ENCODE measurements at places on chromosomes 2 and 18.

DNA sequence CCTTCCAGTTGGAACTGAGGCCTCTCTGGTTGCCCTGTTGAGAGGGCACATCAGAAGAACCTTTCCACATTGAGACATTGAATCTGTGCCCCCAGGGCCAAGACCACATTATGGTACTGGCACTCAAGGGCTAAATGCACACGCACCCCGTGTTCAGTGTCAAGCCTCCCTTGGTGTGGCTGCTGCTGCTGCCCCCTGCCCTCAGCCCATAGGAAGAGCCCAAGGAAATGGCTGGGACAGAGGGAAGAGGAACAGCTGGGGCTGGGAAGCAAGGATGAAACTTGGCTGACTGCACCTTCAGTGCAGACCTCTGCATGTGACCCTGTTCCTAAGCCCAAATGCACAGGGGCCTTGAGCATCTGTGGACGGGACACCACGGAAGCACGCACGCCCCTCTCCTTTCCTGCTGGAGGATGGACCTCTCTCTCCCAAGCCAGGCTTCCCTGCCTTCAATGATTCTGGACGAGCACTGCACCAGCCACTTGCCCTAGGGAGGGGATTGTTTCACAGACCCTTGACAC lies 40.2 kb downstream of the NIFK start:
- DNase-seq: no peak

DNA sequence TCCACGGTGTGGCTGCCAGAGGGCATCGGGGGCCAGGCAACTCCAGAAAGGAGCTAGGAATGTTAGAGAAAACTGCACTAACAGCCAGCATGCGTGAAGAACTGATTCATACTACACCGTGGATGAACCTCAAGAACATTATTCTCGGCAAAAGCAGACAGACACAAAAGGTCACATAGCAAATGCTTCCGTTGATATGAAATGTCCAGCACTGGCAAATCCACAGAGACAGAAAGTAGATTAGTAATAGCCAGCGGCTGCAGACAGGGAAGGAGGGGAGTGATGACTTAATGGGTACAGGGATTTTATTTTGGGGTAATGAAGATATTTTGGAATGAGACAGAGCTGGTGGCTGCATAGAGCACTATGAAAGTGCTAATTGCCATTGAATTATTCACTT lies 37.4 kb downstream of the SCTR start:
- no peak for DNase-seq

GRCh38 chr2:238924032-238924431 lies 76.1 kb downstream of the TWIST2 start:
- no peak for DNase-seq

- DNase-seq: no peak
Observed at GRCh38 chr18:49967636-49968313, 154.4 kb upstream of the ACAA2 start.

DNA sequence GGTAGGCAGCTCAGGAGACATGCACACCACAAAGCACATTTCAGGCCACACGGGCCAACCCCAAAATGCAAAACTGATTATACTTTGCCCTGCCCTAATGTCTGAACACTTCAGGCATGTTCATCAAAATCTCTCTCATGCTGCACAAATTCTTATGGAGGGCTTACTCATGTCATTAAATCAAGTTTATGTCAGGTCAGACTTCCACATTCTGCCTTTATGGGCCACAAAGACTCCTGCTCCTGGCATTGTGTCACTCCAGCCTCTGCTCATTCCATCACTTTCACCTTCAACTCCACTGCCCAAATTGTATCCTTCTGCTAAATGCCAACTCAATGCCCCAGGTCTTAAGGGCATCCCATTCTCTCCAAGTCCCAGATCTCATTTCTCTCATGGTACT lies 9.2 kb downstream of the UXS1 start:
- no peak for DNase-seq

- DNase-seq: no peak
Observed at GRCh38 chr2:14340703-14341102, 291.8 kb upstream of the LRATD1 start.

DNA sequence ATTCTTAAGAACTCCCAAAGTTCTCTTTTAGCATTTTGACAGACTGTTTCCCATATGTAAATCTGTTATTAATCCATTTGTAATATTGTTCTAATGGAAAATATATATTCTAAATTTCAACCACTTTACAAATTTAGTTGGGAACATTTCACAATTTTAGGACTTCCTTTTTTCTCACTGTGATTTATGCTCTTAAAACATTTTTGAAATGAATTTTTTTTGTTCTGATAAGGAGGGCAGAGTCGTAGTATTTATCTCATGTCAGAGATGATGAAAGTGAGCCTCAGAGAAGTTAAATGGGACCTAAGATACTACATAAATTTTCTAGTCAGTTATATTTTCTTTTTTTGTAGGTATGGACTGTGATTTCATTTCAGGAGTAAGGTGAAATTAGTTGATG lies 26.6 kb downstream of the RASGRP3 start:
- no peak for DNase-seq

DNA sequence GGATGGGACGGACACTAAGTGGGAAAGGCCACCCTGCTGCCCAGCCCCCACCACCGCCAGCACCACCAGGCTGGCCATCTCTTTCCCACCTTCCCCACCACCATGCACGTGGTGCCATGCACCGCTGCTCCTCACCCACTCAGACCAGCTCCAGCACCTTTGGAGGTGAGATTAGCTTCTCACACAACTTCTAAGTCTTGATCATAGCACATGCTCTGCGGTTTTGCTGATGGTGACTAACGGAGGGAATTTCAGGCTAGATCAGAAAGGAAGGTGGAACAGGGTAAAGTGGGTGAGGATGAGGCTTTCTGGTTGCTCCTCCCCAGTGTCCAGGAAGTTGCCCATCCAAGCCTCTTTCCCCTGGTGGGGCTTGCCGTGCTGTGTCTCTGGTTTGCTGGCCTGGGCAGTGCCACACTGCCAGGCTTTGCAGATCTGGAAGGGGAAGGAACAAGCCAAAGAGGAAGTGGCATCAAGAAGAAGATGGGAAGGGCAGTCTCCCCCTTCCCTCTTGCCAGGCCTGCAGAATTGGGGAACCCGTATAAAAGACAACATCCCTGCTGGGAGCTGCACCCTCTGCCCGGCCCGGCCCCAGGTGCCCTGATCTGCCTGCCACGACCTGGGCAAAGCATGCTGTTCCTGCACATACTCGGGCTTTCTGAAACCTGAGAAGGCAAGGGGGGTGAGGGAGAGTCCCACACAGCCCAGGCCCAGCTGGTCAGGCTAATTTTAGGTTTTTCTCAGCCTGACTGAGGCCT lies 44.3 kb upstream of the CAB39 start:
- no peak for DNase-seq

- no peak for DNase-seq
Observed at GRCh38 chr2:235447210-235447609, 46.6 kb upstream of the AGAP1 start.

GRCh38 chr18:48566589-48566988 lies 27.8 kb downstream of the CTIF start:
- DNase-seq: no peak

- DNase-seq: peak; percentile 97
Observed at GRCh38 chr2:33134086-33134771, 187.5 kb downstream of the LTBP1 start.

GRCh38 chr2:140639628-140640027 lies 1491.2 kb downstream of the LRP1B start:
- DNase-seq: no peak

DNA sequence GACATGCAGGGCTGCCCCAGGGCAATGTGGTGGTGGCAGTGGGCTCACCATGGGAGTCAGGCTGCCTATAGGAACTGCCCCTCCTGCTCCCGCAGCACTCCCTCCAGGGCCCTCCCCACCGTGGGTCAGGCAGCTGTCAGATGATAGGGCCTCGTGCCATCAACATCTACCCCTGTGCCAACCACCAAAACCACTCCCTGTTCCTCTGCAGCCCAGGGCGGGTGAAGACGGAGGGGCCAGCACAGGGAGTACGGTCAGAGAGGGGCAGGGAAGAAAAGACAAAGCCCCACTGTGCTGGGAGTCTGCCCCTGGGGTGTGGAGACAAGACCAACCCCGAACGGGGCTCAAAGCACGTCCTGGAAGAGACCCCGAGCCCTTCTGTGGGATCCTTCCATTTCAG lies 97.4 kb downstream of the TNS1 start:
- no peak for DNase-seq

DNA sequence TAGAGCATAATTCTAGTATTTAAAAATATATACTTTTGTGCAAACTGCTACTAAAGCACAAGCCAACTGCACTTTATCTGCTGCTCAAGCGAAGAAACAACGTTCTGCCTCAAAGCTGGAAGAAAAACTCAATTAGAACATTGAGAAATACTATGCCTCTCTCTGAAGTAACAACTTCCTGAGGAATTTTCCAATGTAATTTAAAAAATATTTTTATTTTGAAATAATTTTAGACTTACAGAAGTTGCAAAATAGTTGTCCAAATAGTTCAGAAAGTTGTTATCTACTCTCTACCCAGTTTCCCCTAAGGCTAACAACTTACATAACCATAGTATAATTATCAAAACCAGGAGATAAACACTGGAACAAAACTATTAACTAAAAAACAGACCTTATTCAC lies 12.3 kb upstream of the POLI start:
- no peak for DNase-seq

GRCh38 chr18:51278045-51278649 lies 80.7 kb upstream of the MEX3C start:
- no peak for DNase-seq

GRCh38 chr2:130342020-130342532 lies 621 bp upstream of the IMP4 start:
- DNase-seq: peak; percentile 80

DNA sequence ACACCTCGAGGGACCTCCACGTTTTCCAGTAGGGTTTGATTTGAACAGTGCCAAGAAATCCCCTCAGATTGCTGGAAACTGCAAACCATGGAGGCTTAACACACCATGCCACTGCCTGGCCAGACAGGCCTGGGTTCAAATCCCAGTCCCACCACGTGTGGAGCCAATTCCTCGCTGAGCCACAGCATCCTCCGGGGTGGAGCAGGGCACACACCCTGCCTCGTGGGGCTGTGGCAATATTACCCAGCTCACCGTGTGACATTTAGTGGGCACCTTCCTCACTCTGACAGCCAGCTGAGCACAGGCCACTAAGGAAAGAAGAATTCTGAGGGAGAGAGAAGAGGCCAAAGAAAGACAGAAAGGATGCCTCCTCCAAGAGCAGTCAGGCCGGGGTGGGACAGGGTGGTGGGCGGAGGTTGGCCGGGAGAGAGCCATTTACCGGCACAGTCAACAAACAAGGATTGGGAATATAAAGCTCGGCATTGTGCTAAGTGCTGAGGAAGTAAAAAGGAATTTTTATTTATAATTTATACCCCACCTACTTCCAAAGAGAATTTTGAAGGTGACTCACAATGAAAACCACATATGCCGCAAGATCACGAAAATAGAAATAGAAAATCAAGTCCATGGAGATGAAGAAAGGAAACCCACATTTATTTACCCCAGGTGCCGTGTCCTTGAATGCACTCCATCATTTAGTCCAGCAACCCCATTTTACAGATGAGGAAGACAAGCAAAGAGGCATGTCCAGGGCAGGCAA lies 111.5 kb downstream of the MCFD2 start:
- peak; percentile 92 for DNase-seq

DNA sequence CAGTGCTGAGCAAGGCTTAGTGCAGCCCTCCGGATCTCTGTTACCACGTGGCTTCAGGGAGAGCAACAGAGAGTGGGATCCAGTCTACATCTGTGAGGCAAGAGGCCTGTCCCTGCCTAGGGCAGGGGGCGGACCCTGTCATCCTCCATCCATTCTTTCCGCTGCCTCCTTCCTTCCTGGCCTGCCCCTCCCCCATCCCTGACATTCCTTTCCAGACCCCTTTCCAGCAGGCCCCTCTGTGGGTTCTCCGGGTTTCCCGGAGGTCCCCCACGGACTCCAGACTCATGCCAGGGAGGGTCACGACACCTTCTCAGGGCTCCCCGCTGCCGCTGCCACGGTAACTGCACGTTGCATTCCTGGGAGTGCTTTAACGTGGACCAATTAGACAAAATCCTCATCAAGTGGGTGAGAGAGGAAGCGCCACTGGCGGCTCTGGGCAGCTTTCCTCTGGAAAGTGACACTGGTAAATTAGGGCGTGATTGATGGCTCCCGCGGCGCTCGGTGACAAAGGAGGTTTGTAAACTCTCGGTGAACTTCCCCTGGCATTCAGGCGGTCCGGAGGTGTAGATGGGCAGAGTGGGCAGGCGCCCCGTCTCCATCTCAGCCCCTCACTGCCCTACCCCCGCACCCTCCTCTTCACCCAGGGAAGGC lies 11.4 kb downstream of the ATOH8 start:
- no peak for DNase-seq
